ENCODE measurements at places on chromosomes 7 and 10.
A peak's percentile ranks its signal among the peaks of the same experiment; 100 is the strongest.

- DNase-seq = no peak
Measured at GRCh38 chr7:30937416-30937815, 25.8 kb downstream of the AQP1 start.

DNA sequence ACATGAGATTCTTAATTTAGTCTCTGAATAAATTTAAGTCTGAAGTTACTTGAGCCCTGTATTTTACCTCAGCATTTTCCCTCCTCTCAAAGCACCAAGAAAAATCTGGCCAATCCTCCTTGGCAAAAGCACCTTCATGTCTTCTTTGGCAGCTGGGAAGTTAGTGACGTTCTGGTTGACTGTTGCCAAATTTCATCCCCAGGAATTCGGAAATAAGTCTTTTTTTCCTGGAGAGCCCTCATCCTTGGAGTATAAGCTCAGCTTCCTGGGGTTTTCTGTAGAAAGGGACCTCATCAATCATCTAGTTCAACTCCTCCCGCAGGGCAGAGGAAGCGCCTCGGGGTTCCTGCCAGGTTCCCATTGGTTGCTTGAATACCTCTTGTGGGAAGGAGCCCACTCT, 377.6 kb downstream of the PHTF2 start:
- no peak for DNase-seq

GRCh38 chr10:23556727-23557440, 118.0 kb downstream of the OTUD1 start:
- DNase-seq = peak; percentile 98

DNA sequence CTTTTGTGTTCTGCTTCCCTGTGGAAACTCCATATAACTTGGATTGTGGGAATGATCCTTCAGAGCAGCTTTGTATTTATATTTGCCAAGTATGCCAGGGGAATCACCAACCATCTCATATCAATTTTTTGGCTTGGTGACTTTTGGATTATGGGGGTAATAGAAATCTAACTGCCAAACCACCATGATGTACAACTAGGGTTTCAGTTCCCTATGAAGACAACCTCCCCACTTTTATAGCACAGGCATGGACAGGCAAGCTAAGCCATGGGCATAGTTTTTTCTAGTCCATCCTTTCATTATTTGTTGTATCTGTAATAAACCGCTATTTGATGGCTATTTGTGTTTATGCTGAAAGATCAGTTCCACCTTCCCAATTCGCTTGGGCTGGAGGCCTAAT, 17.7 kb downstream of the NPY start:
- DNase-seq = no peak

- DNase-seq = no peak
Measured at GRCh38 chr10:47349516-47349915, 1.4 kb downstream of the RBP3 start.

- no peak for DNase-seq
Measured at GRCh38 chr10:14593806-14594205, 180.9 kb downstream of the FAM107B start.

DNA sequence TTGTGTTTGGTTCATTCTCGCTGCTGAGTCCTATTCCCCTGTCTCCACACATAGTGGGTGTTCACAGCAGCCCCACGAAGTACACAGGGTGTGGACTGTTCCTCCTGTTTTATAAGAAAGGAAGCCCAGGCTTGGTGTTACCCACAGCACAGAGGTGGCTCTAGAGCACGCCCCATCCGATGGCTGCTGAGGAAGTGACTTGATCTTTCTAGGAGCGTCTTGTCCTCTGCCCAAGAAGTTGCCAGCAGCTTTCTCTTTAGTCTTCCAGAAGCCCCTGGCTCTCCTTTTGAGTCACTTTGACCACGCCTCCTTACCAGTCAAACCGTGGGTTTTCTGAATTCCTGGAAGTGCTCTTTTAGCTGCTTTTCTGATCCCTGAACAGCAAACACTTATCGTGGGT, 94.0 kb downstream of the GRK5 start:
- peak; percentile 16 for DNase-seq

- no peak for DNase-seq
Measured at GRCh38 chr10:72133517-72133916, 45.2 kb upstream of the SPOCK2 start.

GRCh38 chr10:72800000-72800740, 93.4 kb upstream of the OIT3 start:
- DNase-seq = no peak

DNA sequence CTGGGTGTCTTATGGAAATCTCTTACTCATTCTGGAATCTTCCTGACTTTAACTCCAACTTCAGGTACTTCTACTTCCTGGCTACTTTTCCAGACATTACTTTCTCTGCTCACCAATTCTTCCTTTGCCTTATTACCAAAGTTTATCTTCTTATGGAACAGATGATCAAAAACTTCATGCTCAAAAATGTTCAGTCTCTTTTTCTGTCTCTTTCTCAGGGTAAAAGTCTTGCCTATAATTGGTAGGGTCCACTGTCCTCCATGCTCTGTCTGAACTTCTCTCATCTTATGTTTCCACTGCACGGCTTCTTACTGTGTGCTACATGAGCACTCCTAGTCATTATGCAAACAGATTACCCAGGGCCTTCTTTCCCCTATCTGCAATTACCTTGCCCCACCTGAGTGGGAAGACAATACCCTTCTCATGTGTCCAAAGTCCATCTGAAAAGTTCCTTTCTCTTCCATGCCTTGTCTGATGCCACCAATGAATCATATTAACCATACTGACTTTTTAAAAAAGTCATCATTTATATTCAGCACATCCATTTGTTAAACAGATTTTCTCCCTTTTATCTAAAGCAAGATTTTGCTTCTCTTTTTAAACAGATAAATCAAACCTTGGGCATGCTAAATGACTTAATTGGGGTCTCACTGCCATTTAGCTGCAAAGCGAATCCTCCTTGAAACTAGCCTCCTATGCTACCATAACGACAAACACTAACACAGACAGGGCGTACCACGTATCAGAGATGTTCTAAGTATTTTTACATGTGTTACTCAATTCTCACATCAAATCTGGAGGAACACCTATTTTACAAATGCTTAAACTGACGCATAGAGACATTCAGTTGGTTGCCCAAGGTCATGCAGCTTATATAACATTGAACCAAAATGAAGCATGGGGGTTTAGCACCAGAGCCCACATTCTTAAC, 48.8 kb downstream of the SEMA3C start:
- DNase-seq = no peak

DNA sequence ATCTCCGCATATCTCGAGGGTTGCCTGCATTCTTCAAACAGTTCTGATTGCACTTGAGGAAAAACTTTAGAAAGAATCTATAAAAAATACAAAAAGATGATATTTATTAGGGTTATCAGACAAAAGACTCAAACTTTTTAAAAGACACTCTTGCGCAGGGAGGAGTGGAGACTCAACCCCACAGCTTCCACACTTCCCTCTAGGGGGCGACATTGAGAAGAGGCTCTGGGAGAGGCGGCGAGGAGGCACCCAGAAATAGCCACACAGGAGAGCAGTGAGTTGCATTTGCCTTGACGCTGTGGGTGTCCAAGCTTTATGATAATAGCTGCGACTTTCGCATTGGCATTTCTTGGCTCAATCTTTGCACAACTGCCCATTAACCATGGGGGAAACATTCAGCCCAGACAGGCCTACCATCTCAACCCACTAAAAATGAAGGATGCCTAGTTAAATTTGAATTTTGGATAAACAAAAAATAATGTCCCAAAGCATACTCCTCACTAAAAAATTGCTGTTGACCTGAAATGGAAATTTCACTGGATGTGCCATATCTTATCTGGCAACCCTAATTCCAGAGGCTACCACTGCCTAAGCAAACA, 86.2 kb downstream of the EBF3 start:
- peak; percentile 24 for DNase-seq

DNA sequence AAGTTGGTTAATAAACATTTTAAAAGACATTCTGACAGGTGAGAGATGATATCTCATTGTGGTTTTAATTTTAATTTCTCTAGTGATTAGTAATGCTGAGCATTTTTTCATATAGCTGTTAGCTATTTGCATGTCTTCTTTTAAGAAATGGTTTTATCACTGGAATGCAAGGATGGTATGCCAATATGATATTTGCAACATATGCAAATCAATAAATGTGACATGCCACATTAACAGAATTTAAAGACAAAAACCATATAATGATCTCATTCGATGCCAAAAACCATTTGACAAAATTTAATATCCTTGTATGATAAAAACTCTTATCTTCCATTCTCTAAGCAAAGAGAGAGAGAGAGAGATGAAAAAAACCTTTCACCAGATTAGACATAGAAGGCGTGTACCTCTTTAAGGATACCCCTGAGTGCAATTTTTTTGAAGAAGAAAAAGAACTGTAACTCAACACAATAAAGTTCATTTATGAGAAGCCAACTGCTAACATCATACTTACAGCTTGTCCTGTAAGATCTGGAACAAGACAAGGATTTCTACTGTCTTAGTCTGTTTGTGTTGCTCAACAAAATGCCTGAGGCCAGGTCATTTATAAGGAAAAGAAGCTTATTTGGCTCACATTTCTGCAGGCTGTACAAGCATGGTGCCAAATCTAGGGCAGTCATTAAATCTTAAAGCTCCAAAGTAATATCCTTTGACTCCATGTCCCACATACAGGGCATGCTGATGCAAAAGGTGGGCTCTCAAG, 39.7 kb upstream of the ZMYND11 start:
- DNase-seq = no peak

GRCh38 chr7:18770154-18770811, 274.7 kb downstream of the HDAC9 start:
- no peak for DNase-seq

DNA sequence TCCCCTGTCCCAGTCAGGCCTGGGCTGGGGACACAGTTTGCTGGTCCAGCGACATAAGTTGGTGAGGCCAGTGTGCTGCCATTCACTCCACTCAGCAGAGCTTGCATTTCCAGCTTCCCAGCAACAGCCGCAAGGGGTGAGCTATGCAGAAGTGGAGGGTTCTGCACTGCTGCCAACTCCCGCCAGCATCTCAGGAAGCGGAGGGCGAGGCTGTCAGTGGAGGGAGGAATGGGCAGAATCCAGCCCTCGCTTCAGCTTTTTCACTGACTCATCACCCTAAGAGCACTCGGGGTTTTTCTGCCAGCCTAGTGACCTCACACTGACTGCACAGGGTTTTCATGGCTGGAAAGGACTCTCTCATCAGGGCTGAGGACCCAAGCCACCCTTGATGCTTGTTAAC, 625.1 kb upstream of the MKI67 start:
- DNase-seq = no peak

DNA sequence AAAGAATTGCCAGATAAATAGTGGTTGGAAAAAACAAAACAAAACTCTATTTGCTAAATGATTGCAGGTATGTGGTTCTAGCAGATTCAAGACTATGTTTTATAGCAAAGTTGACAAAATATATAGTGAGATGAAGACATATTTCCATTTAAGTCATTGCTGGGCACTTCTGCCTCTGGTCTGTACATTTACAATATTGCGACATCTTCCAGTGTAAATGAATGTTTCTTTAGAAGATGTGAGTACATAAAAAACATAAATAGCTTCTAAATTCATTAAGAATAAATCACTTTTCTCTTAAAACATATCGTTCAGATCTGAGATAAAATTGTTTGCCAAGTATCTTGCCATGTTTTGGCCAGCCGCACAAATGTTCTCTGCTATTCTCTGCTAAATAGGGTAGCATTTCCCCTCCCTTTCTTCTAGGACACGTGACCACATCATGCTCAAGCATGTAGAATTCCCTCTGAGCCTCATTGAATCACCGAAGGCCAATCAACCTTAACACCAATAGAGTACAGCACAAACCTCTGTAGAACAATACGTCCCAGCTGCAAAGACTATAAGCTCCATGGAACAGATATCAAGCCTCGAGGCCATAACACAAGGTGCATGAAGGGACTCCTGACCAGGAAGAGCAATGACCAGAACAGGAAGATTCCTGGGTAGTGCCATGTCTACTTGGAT, 1173.3 kb downstream of the GATA3 start:
- DNase-seq = no peak

GRCh38 chr10:47008769-47009168, 97.5 kb downstream of the PTPN20 start:
- DNase-seq = no peak

GRCh38 chr10:122782911-122783310, 62.7 kb downstream of the CUZD1 start:
- DNase-seq = no peak

DNA sequence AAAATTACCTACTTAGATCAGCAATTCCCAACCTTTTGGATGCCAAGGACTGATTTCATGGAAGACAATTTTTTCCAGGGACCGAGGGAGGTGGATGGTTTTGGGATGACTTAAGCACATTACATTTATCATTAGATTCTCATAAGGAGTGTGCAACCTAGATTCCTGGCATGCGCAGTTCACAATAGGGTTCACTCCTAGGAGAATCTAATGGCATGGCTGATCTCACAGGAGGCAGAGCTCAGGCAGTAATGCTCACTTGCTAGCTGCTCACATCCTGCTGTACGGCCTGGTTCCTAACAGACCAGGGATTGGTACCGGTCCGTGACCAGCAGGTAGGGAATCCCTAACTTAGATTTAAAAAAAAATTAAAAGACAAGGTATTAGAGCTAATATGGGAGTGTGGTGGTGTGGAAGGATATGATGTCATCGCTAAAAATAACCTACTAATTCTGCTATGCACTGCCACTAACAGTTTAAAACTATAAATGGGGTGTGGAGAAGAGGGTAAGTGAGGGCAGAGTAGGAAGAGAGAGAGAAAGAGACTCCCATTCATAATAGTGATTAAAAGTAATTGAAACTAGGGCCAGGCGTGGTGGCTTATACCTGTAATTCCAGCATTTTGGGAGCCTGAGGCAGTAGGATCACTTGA, 282.7 kb downstream of the BAMBI start:
- no peak for DNase-seq

DNA sequence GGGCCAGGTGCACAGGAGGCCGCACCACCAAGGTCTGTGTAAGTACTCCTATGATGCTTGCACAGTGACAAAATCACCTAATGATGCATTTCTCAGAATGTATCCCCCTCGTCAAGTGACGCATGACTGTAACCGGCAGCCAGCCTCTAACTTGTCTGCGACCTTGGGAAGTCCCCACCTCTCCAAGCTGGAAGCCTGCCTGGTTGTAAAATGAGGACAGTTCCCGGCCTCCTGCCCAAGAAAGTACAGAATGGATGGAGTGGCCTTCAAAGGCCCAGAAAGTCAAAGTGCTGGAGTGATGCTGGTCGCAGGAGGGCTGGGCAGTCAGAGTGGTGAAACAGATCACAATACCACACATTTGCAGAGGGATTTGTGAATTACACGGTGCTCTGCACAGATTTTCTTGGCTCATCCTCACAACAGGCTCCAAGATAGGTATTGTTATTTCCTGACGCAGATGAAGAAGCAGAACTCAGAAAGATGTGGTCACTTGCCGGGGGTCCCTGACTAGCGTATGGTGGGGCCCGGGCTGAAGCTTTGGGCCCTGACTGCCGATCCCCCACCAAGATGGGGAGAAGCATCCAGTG, 22.8 kb downstream of the SPOCK2 start:
- DNase-seq = no peak

- DNase-seq = peak; percentile 53
Measured at GRCh38 chr10:3785851-3786271, 852 bp upstream of the KLF6 start.

All from Kasumi-1 (cell line).